ENCODE measurements at places on chromosomes 6 and 20. TPM values are rescaled to one million over a fixed set of nuclear protein-coding genes. Genes with fewer than 3 reads are reported as not detected.
A peak's percentile ranks its signal among the peaks of the same experiment; 100 is the strongest.

- peaks cover 7% of the 10 kb centered on the region for H3K4me1 ChIP-seq
- H3K27me3 ChIP-seq = no peaks in the 10 kb centered on the region
- peak overlapping the region; percentile 12 for H3K4me3 ChIP-seq
- DNase-seq = no peak
Observed at GRCh38 chr6:82367704-82368103, 4.1 kb downstream of the TPBG start.

The TCP11 gene
- total RNA-seq = not detected

The PSORS1C2 gene
- not detected for total RNA-seq

GRCh38 chr6:124738482-124738881 is 223.8 kb upstream of the RNF217 start:
- no peak overlapping the region for H3K4me3 ChIP-seq
- H3K27me3 ChIP-seq = no peaks in the 10 kb centered on the region
- H3K36me3 ChIP-seq = no peaks in the 10 kb centered on the region
- DNase-seq = no peak
- no peaks in the 10 kb centered on the region for H3K4me1 ChIP-seq

The TMEM217 gene
- 1.7 TPM for total RNA-seq

The ULBP2 gene
- not detected for total RNA-seq

DNA sequence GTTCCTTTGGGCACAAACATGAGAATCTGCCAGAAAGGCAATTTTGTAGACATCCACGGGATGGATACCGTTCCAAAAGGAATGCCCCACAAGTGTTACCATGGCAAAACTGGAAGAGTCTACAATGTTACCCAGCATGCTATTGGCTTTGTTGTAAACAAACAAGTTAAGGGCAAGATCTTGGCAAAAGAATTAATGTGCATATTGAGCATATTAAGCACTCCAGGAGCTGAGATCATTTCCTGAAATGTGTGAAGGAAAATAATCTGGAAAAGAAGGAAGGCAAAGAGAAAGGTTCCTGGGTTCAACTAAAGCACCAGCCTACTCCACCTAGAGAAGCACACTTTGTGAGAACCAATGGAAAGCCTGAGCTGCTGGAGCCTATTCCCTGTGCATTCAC is 103.9 kb upstream of the ARG1 start:
- H3K36me3 ChIP-seq = no peaks in the 10 kb centered on the region
- H3K27ac ChIP-seq = no peak overlapping the region

DNA sequence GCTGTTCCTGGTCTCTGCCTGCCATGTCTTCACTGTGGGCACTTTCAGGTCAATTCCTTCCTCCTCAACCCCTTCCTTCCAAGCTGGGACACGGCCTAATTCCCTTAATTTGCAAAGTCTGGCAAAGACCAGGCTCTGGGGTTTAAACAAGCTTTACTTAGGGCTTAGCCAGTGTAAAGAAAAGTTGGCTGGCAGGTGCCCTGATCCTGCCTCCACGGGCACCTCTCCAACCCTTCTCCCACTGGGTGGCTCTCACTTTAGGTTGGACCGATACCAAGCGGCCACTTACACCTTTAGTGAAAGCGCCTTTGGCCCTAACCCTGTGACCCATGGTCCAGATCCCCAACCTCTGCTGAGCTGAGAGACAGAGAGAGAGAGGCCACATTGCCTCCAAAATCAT is 13.7 kb upstream of the MLN start:
- no peak overlapping the region for H3K27ac ChIP-seq
- H3K4me1 ChIP-seq = no peaks in the 10 kb centered on the region
- no peaks in the 10 kb centered on the region for H3K27me3 ChIP-seq
- DNase-seq = no peak
- H3K36me3 ChIP-seq = no peaks in the 10 kb centered on the region
- H3K4me3 ChIP-seq = no peak overlapping the region
